ENCODE measurements at places on chromosomes 16 and 17. TPM values are rescaled to one million over a fixed set of nuclear protein-coding genes. Genes with fewer than 3 reads are reported as not detected.

KCNH6 gene
- total RNA-seq, result not detected

DNA sequence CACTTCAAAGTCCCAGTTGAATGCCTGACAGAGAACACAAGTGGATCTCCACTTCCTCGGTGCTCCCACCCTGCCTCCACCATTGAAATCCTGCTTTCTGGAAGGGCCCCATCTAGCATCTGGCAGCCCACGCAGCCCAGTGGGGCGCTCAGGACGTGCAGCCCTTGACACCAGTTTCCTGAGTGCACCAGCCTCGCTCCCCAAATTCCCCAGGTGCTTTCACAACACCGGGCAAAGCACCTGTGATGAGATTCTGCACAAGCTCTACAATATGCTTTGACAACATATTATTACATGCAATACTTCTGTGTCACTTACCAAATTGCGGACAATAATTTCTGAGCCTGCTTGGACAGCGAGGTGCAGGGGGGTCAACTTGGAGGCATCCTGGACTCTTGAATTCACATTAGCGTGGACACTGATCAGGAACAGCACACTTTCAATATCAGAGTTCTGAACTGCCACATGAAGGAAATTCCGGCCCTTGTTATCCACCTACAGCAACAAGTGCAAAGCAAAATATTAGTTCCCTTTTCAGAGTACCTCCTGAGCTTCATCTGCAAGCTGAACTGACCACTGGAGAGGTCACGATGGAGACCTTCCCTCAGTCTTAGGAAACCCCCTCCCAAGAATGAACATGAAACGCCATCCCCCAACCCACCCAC, 33.9 kb downstream of the CYB5D2 start:
- peak; percentile 55 for DNase-seq
- H3K4me3 ChIP-seq, result peak overlapping the region; percentile 71
- peaks cover 65% of the 10 kb centered on the region for H3K36me3 ChIP-seq
- peaks cover 53% of the 10 kb centered on the region for H3K4me1 ChIP-seq
- H3K27me3 ChIP-seq, result no peaks in the 10 kb centered on the region

DNA sequence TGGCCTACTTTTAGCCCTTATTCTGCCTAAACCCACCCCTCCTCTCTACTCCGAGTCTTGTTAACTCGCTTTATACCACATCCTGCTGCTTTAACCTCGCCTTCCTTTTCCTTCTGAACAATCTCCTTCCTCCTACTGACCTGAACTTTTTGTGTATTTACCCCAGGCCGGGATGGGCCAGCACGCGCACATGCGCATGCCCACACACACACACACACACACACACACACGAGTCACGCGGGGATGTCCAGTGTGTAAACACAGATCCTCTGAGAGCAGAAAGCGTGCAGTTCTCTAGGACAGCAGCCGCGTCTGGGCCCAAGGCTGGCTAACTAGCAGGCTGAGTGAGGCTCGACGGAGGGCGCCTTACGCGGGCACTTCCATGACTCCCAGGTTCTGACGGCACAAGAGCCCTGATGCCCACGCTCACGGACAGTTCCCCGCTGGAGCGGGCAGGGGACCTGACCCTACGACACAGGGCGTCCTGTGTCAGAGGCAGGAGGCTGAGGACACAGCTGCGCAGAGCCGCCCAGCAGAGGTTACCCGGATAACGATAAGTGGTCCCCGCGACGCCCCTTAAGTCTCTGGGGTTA, 610 bp downstream of the PIK3R5 start:
- H3K4me3 ChIP-seq, result peak overlapping the region; percentile 88
- peak; percentile 61 for DNase-seq
- H3K27ac ChIP-seq, result peak overlapping the region; percentile 80
- no peaks in the 10 kb centered on the region for H3K27me3 ChIP-seq

TBC1D3L gene
- 14.0 TPM for total RNA-seq

- DNase-seq, result no peak
- H3K27ac ChIP-seq, result no peak overlapping the region
- H3K36me3 ChIP-seq, result no peaks in the 10 kb centered on the region
- H3K27me3 ChIP-seq, result no peaks in the 10 kb centered on the region
- H3K4me3 ChIP-seq, result no peak overlapping the region
These were observed 38.0 kb downstream of the ACSM2B start for GRCh38 chr16:20538181-20538580.

DNA sequence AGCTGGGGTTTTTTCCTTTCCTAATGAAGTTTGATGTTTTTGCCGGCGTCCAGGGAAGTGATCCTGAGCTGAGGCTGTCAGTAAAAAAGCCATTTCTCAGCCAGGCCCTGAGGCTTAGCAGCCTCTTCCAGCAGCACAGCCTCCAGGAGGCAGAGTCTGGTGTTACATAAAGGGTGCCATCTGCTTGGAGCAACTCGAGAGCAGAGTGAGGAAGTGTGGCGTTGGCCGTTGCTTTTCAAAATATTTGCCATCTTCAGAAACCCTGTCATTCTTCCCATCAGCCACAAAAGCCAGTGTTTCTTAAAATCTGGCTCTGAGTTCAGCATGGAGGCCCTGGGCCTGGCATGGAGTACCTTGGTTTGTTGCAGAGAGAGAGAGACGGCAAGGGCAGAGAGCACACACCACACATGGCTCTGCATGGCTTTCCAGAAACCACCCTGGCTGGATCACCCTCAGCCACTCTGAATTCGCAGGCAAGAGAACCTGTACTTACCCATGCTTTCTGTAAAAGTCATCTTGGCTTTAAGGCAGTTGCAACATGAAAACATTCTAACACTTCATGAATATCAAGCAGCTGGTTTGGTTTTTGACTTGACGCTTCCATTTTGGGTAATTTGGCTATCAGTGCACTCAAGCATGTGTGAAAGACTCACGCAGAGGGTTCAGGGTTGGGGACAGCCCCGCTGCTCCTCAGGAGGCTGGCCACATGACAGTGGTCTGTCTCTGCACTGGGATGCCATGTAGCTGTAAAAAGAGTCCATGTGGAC, 21.0 kb downstream of the PMM2 start:
- no peak overlapping the region for H3K27ac ChIP-seq
- peaks cover 26% of the 10 kb centered on the region for H3K4me1 ChIP-seq
- H3K27me3 ChIP-seq, result no peaks in the 10 kb centered on the region
- H3K4me3 ChIP-seq, result no peak overlapping the region
- no peak for DNase-seq

- no peak overlapping the region for H3K27ac ChIP-seq
- H3K4me3 ChIP-seq, result no peak overlapping the region
- H3K4me1 ChIP-seq, result peaks cover 6% of the 10 kb centered on the region
- H3K36me3 ChIP-seq, result no peaks in the 10 kb centered on the region
- DNase-seq, result no peak
These were observed 27.8 kb upstream of the ITGA3 start for GRCh38 chr17:50027881-50028735.

GRCh38 chr17:18218756-18219415, 6.5 kb upstream of the LLGL1 start:
- H3K4me3 ChIP-seq, result no peak overlapping the region
- no peaks in the 10 kb centered on the region for H3K36me3 ChIP-seq
- H3K27ac ChIP-seq, result peak overlapping the region; percentile 40
- DNase-seq, result no peak

GRCh38 chr16:85566561-85567100, 46.5 kb upstream of the GSE1 start:
- DNase-seq, result no peak
- H3K4me3 ChIP-seq, result no peak overlapping the region
- H3K36me3 ChIP-seq, result peaks cover 5% of the 10 kb centered on the region
- H3K4me1 ChIP-seq, result peaks cover 66% of the 10 kb centered on the region
- no peaks in the 10 kb centered on the region for H3K27me3 ChIP-seq

- no peak overlapping the region for H3K4me3 ChIP-seq
- no peaks in the 10 kb centered on the region for H3K36me3 ChIP-seq
- H3K27me3 ChIP-seq, result peaks cover 13% of the 10 kb centered on the region
- H3K27ac ChIP-seq, result no peak overlapping the region
- H3K4me1 ChIP-seq, result no peaks in the 10 kb centered on the region
These were observed 8.3 kb downstream of the C1QTNF1 start for GRCh38 chr17:79031996-79032875.

HOXB3 gene
- 2.6 TPM for total RNA-seq

PYY gene
- total RNA-seq, result not detected

OTOP2 gene
- not detected for total RNA-seq

DNA sequence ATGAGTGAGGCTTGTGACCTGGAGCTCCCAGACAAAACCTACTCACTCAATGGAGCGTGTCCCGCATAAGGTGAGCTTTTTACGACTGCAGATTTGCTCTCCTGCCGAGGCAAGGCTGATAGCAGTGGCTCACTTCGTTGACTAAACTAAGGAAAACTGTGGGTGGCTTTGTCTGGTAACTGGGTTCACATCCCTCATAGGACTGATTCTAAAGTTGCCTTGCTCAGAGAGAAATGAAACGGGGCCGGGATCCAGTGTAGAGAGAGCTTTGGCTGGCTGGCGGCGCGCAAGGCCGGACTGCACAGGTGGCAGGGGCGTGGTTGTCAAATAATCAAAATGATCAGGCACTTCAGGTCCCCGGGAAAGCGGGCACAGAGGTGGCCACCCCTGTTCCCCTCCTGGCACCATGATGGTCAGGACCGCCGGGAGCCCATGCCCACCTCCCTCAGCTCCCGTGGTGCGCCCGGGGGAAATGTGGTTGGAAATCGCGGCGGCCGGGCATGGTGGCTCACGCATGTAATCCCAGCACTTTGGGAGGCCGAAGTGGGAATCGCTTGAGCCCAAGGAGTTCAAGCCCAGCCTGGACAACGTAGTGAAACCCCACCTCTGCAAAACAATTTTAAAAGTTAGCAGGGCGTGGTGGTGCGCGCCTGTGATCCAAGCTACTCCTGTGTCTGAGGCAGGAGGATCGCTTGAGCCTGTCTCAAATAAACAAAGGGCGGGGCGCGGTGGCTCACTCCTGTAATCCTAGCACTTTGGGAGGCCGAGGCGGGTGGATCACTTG, 26.6 kb upstream of the OR1F1 start:
- H3K4me1 ChIP-seq, result peaks cover 27% of the 10 kb centered on the region
- no peak for DNase-seq
- H3K27me3 ChIP-seq, result peaks cover 4% of the 10 kb centered on the region
- H3K36me3 ChIP-seq, result peaks cover 2% of the 10 kb centered on the region

AHSP gene
- not detected for total RNA-seq

GRCh38 chr17:38425744-38426143, 2.5 kb upstream of the ARHGAP23 start:
- no peak overlapping the region for H3K4me3 ChIP-seq
- H3K4me1 ChIP-seq, result peaks cover 4% of the 10 kb centered on the region
- H3K27ac ChIP-seq, result no peak overlapping the region
- DNase-seq, result no peak
- H3K36me3 ChIP-seq, result no peaks in the 10 kb centered on the region

DNA sequence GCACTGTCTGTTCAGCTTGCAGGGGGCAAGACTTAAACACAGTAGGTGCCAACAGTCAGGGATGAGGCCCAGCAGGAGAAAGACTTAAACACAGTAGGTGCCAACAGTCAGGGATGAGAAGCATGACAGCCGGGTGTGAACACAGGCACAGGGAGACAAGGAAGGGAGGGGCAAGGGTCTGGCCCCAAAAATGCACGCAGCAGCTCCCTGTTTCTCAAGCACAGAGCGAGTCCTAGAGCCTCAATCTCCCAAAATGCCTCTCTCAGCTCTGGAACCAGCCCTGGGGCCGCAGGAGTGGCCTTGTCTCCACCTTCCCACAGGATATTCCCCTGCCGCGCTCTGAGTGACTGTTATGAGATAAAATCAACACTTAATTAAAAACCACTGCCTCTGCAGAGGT, 66.4 kb downstream of the DYNLRB2 start:
- no peak overlapping the region for H3K4me3 ChIP-seq
- H3K27ac ChIP-seq, result no peak overlapping the region
- peaks cover 38% of the 10 kb centered on the region for H3K36me3 ChIP-seq
- DNase-seq, result no peak
- no peaks in the 10 kb centered on the region for H3K27me3 ChIP-seq

DNA sequence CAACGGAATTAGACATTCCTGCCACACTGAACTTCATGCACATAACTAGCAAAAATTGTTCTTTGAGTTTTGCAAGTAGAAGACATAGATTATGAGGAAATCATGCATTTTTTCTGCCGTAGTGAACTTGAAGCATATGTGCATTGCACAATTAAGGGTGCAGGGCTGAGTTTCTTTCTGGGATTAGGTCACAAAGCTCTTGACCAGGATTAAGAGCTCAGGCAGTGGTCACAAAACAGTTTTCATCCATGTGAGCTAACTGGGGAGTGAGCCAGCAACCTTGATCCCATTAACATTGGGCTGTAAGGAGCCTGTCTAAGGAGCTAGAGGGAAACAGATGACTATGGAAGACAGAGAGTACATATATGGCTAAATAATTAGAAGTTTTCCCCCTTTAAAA, 143.7 kb downstream of the PMP22 start:
- no peak overlapping the region for H3K27ac ChIP-seq
- peaks cover 14% of the 10 kb centered on the region for H3K27me3 ChIP-seq
- H3K36me3 ChIP-seq, result no peaks in the 10 kb centered on the region
- H3K4me3 ChIP-seq, result no peak overlapping the region
- H3K4me1 ChIP-seq, result no peaks in the 10 kb centered on the region

DNA sequence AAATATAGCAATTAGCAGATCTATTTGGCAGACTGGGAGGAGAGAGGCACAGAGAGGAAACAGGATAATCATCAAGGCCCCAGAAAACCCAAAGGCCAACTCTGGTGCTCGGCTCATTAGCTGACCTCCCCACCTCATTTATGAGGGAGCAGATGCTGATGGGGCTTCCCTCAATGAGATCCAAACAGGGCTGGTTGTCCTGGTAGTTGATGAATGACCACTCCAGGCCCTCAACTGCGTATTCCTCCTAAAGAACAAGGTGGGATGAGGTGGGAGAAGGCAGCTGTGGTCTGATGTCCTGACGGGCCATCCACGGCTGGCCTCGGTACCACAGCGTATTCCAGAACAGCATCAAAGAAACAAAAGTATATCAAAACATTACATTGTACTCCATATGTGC, 20.8 kb downstream of the ZNHIT3 start:
- DNase-seq, result no peak
- H3K36me3 ChIP-seq, result peaks cover 52% of the 10 kb centered on the region
- no peak overlapping the region for H3K27ac ChIP-seq
- H3K27me3 ChIP-seq, result no peaks in the 10 kb centered on the region
- peaks cover 3% of the 10 kb centered on the region for H3K4me1 ChIP-seq

DNA sequence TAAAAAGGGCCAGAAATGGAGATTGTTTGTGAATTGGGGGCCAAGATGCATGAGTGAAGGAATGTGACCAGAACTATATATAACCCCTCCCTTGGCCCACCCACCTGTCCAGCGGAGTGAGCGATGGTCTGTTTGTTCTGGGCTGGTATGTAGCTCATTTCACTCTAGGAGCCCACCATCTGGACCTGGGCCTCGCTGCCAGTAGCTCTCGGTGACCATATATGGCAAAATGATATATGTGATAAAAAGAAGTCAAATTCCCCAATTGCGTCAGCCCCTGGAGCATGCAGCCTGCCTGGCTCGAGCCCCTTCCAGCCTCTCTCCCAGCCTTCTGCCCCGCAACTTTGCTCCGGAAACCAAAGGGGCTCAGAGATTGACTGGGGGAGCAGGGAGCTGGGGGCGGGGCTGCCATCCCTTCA, 47.3 kb downstream of the CCDC42 start:
- DNase-seq, result no peak
- H3K27me3 ChIP-seq, result peaks cover 21% of the 10 kb centered on the region
- H3K4me1 ChIP-seq, result no peaks in the 10 kb centered on the region
- no peak overlapping the region for H3K4me3 ChIP-seq

GRCh38 chr17:17051380-17051779, 9.1 kb downstream of the MPRIP start:
- no peaks in the 10 kb centered on the region for H3K36me3 ChIP-seq
- no peaks in the 10 kb centered on the region for H3K27me3 ChIP-seq
- no peak for DNase-seq
- no peak overlapping the region for H3K4me3 ChIP-seq
- peaks cover 57% of the 10 kb centered on the region for H3K4me1 ChIP-seq
- no peak overlapping the region for H3K27ac ChIP-seq

ESRP2 gene
- total RNA-seq, result 0.27 TPM
